Spleen (tissue), 13 donors: ENCODE measurements at places on chromosomes 7 and 10. TPM values are rescaled to one million over a fixed set of nuclear protein-coding genes. Genes with fewer than 3 reads are reported as not detected.

DNA sequence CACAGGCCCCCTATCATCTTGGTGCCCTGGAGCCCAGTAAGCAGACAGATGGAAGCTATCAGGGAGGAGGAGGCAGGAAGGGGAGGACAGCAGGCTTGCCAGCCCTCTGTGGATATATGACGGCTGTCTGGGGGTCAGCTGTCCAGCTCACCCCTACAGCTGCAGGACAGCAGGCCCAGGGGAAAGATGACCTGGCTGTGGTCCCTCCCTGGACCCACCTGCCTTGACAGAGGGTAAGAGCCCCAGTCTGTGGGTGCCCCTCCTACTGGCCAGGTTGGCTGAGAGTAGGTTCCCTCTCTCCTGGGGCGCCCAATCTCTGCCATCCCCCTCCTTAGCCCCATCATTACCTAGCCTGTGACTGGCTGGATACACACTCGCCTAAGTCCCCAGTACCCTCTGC is 62.5 kb downstream of the C10orf143 start:
- no peak for DNase-seq

Gene CPVL
- 33.6 TPM for polyA plus RNA-seq

Gene GIMAP5
- 75.9 TPM for polyA plus RNA-seq

Gene COL17A1
- 0.50 TPM for polyA plus RNA-seq

Gene LIPF
- not detected for polyA plus RNA-seq

Gene TCF7L2
- polyA plus RNA-seq: 4.6 TPM

GRCh38 chr7:5439572-5440496 is 16.2 kb upstream of the TNRC18 start:
- DNase-seq: no peak

DNA sequence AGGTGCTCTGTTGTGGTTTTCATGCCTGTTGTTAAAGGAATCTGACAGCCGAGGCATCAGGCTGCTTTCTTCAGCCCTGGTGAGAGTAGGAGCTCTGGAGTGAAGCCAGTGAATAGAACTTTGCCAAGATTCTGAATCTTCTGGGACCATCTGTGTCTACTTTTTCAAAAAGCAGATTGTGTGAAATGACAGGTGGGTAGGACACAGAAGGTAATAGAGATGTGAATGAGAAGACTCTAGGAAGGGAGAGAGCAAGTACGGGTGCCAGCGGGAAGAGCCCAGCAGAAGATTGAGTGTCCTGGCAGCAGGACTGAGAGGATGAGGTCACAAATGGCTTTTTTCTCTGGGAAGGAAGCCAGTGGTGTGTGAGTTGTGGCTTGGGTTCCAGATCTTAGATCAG is 429.2 kb downstream of the SDK1 start:
- DNase-seq: no peak

DNA sequence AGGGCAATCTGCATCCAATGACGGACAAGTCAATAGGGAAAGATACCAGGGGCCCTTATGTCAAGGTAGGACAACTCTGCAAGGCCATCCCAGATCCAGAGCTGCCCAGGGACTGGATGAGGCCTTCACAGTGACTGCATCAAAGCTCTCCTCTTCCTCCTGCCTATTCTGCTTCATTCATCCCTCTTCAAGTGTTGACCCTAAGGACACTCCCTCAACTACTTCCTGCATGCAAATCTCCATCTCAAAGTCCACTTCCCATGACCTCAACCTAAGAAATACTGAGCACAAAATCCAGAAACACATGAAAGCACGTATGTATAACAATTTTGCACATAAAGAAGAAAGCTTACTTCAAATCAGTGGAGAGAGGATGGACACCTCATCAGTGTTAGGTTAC is 182.3 kb downstream of the AVL9 start:
- no peak for DNase-seq

- DNase-seq: no peak
Observed at GRCh38 chr7:32335107-32335506, 155.1 kb downstream of the LSM5 start.

Gene WDR86
- polyA plus RNA-seq: 29.5 TPM

DNA sequence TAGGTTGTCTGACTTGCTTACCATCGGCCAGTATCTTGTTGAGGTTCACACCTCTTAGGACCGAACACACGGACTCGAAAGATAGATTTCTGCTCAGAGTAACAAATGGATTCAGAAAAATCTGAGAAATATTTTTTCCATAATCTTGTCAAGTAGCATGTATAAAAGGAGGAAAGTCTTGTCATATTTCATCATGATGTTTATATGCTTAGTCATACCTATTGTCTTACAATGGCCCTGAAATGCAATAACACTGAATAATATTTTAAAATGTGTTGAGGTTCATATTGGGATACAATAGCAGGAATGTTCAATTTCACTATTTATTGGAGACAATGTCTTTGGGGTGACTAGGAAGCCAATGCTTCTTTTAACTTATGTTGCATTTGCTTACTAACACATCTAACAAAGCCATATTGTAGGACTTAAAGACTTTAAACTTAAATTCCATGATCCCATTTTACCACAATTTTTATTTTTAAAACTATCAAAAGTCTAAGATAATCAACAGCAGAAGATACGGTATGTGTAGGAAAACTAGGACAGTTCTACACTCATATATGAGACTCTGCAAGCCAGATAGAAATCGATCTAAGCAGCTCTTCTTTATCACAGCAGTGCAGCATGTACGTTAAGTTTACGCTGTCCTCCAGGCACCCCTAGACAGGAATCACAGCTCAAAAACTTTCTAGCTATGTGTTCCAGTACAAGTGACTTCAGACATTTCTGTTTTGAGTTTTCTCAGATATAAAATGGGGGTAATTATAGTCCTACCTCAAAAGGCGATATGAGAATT is 135.7 kb upstream of the CAV2 start:
- no peak for DNase-seq

DNA sequence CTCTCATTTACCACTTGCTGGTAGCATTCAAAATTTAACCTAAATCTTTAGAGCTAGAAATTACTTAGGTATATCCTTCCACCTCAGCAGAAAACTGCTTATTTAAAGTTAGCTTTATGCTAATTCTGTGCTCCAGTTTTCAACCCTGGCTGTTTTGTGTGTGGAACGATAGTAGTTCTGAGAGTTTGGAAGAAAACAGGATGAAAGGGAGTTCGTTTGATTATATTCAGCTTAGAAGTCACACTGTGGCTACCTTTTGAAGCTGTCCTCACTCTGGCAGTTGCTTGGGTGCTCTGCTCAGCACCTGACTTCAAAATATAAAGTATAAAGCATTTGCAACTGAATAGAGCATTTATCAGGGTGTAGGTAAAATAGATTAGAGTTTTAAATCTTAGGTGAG is 2.6 kb upstream of the ASCC1 start:
- no peak for DNase-seq

Gene SLC26A3
- not detected for polyA plus RNA-seq

DNA sequence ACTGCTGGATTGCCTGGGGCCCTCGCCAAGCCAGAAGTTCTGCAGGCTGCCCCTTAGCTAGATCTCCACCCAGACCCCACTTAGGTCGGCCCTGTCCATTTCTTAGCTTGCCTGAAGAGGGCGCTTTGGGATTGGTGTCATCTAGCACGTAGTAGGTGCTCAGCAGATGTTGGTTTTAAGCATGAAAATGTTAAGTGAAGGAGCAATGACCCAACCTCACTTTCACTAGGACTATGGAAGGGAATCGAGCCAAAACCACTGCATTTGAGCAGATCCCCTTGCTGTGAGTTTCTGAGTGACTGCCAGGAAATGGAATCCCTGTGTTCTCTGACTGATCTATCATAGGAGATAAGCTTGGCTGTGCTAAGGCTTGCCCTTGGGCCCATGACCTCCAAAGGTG is 131.7 kb upstream of the EEPD1 start:
- no peak for DNase-seq

GRCh38 chr7:16270844-16271243 is 150.5 kb downstream of the CRPPA start:
- DNase-seq: no peak

Gene PRF1
- polyA plus RNA-seq: 6.6 TPM
